ENCODE measurements at places on chromosomes 2 and 18. TPM values are rescaled to one million over a fixed set of nuclear protein-coding genes. Genes with fewer than 3 reads are reported as not detected.

Gene GPR39
- total RNA-seq, result 8.5 TPM

Gene MYCN
- total RNA-seq, result not detected

Gene SERPINB4
- 0.16 TPM for total RNA-seq

Gene QPCT
- total RNA-seq, result 18.6 TPM

Gene HOXD13
- total RNA-seq, result 0.24 TPM

Gene PDE11A
- total RNA-seq, result 0.40 TPM

Gene UGT1A8
- total RNA-seq, result not detected

Gene ASIC4
- 0.06 TPM for total RNA-seq

Gene KYNU
- 304 TPM for total RNA-seq

Gene SLC4A5
- 0.40 TPM for total RNA-seq

Gene GPR45
- not detected for total RNA-seq

Gene RNF125
- 0.53 TPM for total RNA-seq

Gene GCKR
- total RNA-seq, result 0.27 TPM

Gene INPP4A
- 10.1 TPM for total RNA-seq

Gene RMC1
- 15.0 TPM for total RNA-seq

Gene ASB18
- not detected for total RNA-seq

Gene NT5C1B
- total RNA-seq, result not detected

Gene HOXD4
- total RNA-seq, result 0.55 TPM

Gene CRYGD
- not detected for total RNA-seq

Gene ITGA4
- total RNA-seq, result 3.0 TPM

Gene KCNG3
- 1.3 TPM for total RNA-seq

Gene IL36RN
- total RNA-seq, result 0.13 TPM

Gene SPATA3
- total RNA-seq, result not detected

Gene SLC23A3
- 0.62 TPM for total RNA-seq

Gene CD207
- total RNA-seq, result not detected

Gene VWC2L
- total RNA-seq, result not detected

Gene KLHL41
- 0.20 TPM for total RNA-seq

Gene TEX44
- total RNA-seq, result not detected

Gene INPP5D
- total RNA-seq, result 0.69 TPM

Gene ABCB11
- total RNA-seq, result 0.02 TPM

Gene MOCOS
- total RNA-seq, result 3.8 TPM

Gene GALNT13
- 12.6 TPM for total RNA-seq

Gene CNDP1
- not detected for total RNA-seq

Gene NT5DC4
- total RNA-seq, result not detected

Gene SOX11
- total RNA-seq, result not detected

Gene DCC
- not detected for total RNA-seq

Gene ALPI
- not detected for total RNA-seq

Gene BOK
- total RNA-seq, result 30.6 TPM

Gene TRABD2A
- total RNA-seq, result 8.9 TPM

Gene APLF
- total RNA-seq, result 1.0 TPM
